NCI-H1105 treated with DMSO at 0.1 percent for 48 hours (cell line): ENCODE measurements at places on chromosomes 7 and 10.

DNA sequence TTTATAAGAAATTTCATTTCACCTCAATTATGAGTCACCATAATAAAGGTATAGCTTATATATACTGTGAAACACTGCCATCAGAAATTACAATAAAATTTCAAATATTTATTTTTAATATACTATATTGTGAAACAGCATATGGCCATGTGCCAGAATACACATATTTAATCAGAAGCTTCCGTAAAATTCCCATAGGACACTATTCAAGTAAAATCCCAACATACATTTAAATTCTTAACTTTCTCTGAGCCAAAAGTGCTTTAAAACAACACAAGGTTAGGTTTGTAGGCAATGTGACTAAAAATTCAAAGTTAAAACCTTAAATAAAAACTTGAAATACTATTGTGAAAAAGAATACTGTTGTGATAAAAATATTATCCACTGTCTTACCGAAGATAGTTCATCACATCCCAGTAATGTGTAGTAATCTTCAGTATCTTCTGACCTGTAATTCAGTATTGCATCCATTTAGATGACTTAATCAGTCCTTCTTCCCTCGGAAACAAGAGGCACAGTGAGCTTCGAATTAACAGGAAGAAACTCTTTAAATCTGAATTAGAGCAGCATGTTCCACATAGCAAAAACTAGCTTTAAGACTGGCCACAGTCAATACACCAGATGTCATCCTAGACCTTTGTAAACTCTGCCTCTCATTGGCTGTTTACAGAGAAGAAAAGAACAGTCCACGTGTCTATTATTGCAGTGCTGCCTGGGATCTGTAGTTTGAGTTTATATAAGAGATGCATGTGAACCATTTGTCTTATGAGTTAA lies at the start of gene DNAJC12:
Gene DNAJC12 (minus strand): TSS at position 648 of the 774 bp plus-strand sequence. CDS start 177 bp downstream, at position 471.
- peak; percentile 37 for DNase-seq

DNA sequence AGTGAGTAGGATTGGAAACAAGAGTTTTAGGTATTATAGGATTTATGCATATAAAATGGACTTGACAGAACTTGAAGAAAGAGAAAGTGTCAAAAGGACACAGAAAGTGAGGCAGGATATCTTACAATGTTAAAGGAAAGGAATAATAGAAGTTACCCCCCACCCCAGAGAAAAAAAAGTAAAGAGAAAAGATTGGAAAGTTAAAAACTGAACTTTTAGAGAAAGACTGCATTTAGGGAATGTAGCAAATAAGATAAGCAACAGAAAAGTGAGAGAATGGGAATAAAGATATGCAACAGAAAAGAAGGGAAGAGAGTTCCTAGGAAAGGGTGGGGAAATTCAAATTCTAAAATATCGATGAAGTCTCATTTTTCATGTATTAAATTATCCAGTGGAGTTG lies 250.5 kb upstream of the KAT6B start:
- DNase-seq, result no peak

DNA sequence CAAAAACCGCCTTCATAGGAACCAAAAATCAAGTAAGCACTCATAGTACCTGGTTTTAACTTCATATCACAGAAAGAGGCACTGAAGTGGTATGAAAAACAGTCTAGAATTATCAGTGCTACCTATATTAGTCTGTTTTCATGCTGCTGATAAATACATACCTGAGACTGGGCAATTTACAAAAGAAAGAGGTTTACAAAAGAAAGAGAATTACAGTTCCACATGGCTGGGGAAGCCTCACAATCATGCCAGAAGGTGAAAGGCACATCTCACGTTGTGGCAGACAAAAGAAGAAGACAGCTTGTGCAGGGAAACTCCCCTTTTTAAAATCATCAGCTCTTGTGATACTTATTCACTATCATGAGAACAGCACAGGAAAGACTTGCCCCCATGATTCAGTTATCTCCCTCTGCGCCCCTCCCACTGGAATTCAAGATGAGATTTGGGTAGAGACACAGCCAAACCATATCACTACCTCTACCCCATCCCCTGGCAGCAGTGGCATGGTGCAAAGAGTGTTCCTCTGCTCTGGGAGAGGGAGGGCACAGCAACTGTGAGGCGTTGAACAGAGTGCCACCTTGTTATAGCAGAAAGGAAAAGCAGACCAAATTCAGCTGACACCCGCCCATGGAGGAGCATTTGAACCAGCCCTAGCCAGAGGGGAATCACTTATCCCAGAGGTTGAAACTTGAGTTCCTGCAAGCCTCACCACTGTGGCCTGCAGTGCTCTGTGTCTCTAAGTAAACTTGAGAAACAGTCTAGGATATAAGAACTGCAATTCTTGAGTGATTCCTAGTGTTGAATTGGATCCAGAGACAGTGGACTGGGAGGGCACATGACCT lies 61.9 kb upstream of the PTPRZ1 start:
- DNase-seq, result no peak

GRCh38 chr10:47305566-47305965 lies 5.6 kb downstream of the GDF10 start:
- DNase-seq, result no peak

- DNase-seq, result no peak
Observed at GRCh38 chr10:97427571-97428179, 1.7 kb downstream of the PGAM1 start.

DNA sequence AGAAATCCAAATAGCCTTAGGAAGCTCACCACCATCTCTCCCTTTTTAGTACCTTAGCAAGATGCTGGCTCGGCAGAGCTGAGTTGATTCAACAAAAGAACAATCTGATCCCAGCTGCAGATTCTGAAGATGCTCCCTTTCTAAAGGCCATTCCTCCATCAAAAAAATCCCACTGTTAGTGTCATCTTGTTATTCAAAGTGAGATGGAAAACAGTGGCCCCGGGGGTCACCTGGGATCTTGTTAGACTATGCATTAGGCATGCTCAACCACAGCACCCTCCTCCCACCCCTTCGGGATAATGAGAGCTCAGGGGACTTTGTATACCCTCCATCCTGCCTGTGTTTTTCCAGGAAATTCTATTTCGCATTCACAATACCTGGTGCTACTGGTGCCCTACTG lies 2.4 kb downstream of the NCAPG2 start:
- no peak for DNase-seq

DNA sequence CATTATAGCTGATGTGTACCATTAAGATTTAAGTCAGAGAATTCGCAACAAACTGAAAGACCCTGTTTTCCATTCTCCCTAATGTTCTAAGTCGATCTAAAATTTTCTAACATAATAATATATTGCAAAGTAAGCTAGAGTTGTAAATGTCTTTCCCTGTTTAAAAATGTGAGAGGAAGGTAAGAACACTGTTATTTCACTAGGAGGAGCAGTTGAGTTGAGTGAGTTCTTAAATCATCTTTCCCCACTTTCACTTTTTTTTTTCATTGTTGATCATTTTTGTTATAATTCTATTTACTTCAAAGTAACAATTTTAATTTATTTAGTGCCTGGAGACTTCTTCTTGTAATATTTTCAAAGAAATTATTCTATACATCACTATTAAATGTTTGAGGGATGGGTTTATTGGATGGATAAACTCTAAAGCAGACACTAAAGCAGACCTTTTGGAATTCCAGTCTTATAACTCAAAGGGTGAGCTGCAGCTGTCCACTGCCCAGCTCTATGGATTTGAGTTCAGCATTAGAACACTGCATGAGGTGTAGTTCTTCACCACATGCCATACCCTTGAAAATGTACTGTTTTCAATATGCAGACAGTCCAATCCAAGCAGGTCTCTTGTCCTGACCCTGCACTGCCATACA lies 181.3 kb upstream of the FZD1 start:
- peak; percentile 55 for DNase-seq

DNA sequence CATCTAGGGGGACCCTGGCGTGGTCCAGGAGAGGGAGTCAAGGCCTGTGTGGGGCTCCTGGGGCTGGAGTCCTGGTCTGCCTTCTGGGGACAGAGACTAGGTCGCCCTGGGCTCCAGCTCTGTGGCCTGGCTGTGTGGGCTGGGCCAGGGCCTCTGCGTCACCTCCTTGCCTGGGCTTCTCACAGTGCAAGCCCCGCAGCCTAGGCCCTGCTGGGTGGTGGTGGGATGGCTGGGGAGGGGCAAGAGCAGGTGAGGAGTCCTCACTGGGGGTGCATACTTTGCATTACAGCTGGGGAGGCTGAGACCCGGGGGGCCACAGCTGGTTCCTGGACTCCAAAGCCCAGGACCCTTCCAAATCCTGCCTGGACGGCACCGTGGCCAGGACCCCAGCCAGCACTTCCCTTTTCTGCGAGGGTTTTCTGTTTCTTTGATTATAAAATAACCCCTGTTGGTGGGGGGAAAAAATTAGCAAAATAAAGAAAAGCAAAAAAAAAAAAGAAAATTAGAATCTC lies 23.5 kb downstream of the PWWP2B start:
- DNase-seq, result no peak

DNA sequence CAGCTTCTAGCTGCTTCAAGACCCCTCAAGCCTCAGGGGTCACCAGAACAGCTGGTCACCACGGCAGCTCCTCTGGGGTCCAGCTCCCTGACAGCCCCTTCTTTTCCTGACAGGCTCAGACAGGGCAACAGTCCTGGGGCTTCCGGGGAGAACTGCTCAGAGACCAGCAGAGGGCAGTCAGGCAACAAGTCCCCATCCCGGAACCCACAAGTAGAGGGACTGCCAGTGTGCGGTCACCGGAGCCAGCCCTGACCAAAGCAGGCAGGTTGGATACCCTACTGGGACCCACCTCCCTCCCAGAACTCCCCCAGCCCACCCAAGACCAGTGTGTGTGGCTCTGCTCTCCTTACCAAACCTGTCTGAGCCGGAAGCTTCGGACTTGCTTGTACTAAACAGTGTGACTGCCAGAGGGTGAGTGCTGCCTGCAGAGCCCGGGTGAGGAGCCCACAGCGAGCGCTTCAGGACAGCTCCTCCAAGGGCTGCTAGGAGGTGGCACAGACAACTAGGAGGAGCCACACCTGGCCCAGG lies 40.3 kb downstream of the YKT6 start:
- peak; percentile 53 for DNase-seq

- no peak for DNase-seq
Observed at GRCh38 chr10:76051007-76051936, 619.8 kb downstream of the LRMDA start.

DNA sequence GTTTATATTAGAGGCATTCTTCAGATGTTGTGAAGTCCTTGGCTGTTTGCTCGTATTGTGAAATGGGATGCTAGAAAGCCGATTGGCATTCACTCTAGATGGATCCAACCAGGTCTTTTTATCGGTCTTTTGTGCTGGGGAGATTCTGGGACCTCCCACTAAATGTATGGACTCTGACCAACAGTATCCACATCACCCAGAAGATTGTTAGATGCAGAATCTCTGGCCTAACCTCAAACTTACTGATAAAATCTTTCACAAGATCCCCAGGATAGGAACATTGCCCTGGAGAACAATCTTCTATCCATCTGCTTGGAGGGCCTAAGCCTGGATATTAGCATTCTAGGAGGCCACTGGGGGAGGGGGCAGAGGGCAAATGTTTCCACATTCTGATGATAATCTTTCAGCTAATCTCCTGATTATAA lies 160.9 kb downstream of the PLXDC2 start:
- DNase-seq, result no peak

DNA sequence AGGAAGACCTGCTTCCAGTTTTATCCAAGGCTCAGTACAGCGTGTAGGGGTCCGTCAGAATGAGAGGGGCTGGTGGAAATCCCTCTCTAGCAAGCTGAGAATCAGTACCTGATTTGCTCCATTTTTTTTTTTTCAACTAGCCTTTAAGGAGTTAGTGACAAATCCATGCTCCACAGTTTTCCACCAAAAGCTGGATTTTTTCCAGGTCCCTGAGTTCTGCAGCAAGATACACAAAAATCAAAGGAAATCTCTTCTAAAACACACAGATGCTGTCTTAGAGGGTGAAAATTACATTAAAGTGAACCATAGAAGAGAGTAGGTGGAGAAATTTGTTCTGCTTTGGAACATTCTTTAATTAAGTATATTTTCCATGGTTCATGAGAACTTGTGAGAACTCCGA lies 30.4 kb downstream of the MDFIC start:
- no peak for DNase-seq
